CD4-positive, alpha-beta T cell treated with Interleukin-1 beta for 1 hour (primary cell): ENCODE measurements at places on chromosomes 6 and 20.

GRCh38 chr6:109503327-109504224 is 20.6 kb upstream of the ZBTB24 start:
- DNase-seq, result no peak

GRCh38 chr6:36027501-36028087 is at the start of gene MAPK14:
Gene MAPK14 (plus strand): TSS chr6:36027808. CDS start chr6:36028158, 350 bp downstream.
- peak; percentile 100 for DNase-seq

GRCh38 chr20:37230200-37230599 is 31.4 kb downstream of the GHRH start:
- no peak for DNase-seq

GRCh38 chr6:110552076-110552475 is 75.7 kb upstream of the SLC22A16 start:
- DNase-seq, result no peak

GRCh38 chr6:170090561-170090960 is 200.3 kb downstream of the DLL1 start:
- no peak for DNase-seq

DNA sequence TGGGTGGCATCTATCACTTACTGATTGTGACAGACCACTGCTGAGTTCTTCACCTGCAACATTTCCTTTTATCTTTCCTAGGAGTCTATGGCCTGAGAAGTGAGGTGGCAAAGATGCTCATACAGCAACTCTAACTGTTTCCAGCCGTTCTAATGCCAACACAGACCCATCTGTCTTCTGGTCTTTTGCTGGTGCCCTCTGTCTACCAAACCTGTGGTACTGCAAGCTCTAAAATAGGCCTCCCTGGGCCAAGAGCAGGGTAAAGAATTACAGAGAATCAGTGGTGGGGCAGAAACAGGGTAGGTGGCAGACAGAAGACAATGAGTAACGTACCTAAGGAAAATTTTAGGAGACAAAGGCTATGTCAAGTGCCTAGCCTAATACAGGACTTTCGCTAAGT is 611.0 kb upstream of the FLRT3 start:
- no peak for DNase-seq

DNA sequence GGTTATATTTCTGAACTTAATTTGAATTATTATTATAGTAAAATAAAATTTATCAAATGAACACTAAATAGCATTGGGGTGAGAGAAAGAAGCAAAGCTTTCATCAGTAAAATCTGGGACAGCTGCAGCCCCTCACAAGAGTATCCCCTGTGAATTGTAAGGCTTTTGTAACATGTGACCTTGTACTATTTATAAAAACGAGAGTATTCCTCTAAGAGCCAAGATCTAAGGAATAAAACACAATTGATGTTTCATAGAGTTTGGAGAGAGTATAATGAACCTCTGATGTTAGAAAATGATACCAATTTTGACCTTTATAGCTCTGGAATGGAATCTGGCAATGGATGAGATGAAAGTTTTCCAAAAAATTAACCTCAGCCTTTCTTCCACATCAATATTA is 617.2 kb upstream of the ID4 start:
- DNase-seq, result no peak

DNA sequence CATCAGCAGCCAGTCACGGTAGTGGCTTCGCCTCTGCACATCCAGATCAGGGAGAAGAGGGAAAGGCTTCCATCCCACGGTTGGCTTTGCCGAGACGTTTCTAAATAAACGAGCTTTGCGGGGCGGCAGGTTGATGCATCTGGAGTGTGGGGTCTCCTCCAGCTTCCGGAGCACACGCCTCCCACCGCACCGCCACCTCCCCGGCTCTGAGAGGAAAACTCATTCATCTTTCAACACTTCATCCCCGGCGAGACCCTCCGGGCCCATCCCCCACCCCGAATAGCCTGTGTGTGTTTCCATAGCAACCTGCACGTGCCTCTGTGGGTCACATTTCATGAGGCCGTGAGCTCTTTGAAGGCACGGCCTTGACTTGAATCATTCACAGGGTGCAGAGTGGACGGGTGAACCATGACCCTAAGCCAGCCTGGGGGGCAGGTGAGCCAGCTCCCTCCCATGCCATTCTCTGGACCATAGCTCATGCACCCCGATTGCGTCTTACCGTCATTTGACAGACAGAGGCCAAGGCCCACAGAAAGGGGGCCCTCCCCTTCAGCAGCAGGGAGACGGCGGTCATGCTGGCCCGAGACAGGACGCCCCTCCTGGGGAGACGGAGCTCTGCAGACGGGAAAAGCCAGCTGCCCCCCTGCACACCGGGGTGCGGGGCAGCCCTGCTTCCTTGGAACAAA is 16.2 kb upstream of the CHRNA4 start:
- no peak for DNase-seq

- DNase-seq, result no peak
Observed at GRCh38 chr6:53790886-53791285, 3.9 kb upstream of the LRRC1 start.

DNA sequence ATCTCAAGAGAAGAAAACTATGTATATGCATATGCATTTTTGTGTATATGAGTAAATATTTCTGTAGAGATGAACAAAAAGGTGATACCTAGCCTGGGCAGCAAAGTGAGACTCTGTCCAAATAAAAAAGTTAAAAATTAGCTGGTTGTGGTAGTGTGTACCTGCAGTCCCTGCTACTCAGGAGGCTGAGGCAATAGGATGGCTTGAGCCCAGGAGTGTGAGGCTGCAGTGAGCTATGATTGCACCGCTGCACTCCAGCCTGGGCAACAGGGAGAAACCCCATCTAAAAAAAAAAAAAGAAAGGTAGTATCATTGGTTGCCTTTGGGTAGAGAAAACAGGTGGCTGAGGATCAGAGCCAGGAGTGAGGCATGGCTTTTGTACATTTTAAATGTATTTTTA is 50.9 kb downstream of the KLHL31 start:
- no peak for DNase-seq

GRCh38 chr20:32215147-32215546 is 7.5 kb downstream of the POFUT1 start:
- no peak for DNase-seq

DNA sequence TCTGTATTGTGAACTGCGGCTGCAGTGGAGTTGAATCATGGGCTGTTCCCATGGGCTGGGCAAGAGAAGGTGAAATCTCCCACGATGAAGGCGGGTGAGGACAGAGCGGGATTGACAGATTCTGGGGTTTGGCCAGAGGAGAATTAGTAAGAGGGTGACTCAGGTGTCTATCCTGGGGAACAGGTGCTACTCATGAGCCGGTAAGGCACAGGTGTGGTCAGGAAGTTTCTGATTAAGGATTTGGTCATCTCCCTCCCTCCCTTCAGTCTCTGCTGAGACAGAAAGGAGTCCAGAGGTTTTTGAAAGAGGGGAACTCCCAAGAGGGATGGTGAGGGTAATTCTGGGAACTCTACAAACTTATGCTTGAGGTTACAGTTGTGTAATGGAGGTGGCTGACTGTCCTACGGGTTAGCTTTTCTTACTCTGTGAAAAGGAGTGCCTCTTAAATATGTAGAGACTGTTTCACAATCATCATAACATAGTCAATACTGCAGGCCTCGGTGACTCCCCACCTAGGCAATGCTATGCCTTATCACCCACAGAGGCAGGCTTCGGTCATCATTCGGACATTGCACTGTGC is 31.5 kb downstream of the SERPINB1 start:
- no peak for DNase-seq

GRCh38 chr6:44829836-44830235 is 442.3 kb downstream of the CDC5L start:
- no peak for DNase-seq

GRCh38 chr6:73675466-73676098 is 20.4 kb upstream of the CD109 start:
- DNase-seq, result peak; percentile 71

DNA sequence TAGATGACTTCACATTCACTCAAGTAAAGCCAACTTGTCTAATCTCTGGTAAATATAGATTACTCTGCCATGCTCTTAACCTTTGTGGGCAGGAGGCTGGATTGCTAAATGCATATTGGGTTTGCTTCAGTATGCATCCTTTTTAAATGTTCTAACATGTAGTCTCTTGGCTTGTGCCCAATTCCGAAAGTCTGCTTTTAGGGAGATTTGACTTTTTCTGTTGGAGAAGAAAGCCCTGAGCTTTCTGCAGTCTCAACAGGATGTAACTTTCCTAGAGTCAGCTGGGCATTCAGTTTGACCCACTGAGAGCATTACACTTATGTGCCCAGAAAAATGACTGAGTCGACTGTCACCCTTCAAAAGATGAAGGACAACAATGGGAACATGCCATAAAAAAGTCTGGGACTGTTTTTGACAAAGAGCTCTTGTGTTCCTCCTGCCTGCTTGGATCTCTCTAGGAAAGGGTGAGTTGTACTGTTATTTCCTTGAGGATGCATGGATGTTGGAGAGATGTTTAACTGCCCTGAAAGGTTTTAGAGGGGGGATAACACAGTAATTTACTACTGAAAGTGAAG is 299.4 kb downstream of the ZFAND3 start:
- DNase-seq, result no peak

GRCh38 chr6:16688436-16688835 is 72.8 kb downstream of the ATXN1 start:
- DNase-seq, result no peak
